CD4-positive, alpha-beta T cell treated with Interleukin-6 at 100 ng/mL for 8 hours (primary cell): ENCODE measurements at places on chromosomes 12 and 14.

DNA sequence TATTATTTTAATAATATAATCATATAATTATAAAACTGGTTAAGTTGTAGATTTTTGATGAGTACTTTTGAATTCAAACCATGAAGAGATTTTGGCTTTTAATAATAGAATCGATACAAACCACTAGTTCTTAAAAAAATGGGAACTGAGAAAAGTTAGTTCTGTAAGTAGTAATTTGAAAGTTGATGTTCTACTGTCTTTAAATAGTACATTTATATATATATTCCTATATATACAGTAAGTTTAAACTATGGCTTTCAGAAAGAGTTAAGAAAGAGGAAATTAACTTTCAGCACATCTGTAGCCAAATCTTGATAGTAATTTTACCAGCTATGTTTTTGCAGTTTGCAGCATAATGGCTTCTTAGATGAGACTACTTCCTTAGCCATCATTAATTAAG lies 7.8 kb downstream of the LRRK2 start:
- no peak for DNase-seq

GRCh38 chr12:45008211-45008610 lies 42.7 kb downstream of the DBX2 start:
- no peak for DNase-seq

DNA sequence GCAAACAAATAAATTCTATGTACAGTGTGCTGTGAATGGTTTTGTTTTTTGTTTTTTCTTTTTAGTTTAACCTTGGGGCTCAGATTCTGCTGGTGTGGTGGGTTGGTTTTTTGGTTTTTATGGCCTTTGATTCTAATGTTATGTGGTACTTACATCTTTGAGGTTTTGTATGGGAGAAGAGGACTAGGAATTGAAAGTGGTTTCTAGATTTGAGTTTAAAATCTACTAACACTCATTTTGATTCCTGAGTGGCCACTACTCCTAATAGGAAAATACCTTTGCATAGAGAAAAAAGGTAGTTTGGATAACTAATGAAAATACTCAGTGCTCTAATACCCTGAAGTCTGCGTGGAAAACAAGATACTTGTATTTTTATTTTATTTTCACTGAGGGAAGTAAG lies 137.7 kb downstream of the MON2 start:
- no peak for DNase-seq

GRCh38 chr14:56885825-56886224 lies 75.5 kb upstream of the OTX2 start:
- DNase-seq, result no peak

DNA sequence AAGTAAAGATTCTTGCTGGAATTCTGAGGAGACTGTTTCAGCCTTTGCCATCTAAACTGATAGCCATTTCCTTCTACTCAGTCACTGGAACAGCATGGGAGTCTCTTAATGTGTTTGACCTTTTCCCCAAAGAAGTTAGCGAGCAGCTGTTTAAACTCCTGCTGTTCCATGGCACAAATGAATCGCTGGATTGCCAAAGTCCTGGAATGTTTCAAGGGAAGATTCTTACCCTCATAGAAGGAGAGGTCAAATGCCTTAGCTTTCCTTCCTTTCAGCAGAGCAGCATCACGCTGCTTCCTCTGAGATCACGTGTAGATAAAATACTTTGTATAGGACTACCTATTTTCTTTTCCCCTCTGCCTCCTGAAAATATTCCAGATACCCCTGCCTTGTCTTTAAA lies 10.5 kb upstream of the NR2C1 start:
- no peak for DNase-seq

- DNase-seq, result no peak
Measured at GRCh38 chr14:33933386-33933933, 17.4 kb downstream of the EGLN3 start.

DNA sequence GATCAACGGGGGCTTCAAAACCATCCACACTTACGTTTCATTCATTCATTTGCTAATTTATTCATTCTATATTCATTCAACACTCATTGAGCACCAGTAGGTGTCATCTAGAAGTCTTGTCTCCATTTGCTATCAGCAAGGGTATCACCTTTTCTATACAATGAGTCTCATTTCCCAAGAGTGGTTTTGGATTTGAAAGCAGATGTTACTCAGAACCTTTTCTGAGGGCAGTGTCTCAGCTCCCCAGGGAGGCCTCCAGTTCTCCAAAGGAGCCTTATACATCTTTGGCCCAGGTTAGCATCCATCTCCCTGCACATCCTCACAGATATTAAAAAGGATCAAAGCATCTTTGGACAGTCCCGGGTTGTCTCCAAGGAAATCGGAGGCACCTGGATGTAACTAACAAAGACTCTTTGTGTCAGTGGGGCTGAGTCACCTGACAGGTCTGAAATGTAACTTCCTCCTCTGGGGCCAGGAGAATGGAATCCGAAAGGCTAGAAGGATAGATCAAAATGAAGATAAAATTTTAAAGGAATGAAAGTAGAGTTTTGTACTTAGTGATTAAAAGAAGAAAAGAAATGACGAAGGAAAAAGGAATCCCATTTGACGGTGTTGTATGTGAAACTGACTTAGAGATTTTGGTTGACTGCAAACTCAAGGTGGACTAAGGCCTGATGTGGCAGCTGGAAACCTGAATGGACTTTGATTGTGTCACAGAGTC lies 103.0 kb downstream of the VCPKMT start:
- no peak for DNase-seq

DNA sequence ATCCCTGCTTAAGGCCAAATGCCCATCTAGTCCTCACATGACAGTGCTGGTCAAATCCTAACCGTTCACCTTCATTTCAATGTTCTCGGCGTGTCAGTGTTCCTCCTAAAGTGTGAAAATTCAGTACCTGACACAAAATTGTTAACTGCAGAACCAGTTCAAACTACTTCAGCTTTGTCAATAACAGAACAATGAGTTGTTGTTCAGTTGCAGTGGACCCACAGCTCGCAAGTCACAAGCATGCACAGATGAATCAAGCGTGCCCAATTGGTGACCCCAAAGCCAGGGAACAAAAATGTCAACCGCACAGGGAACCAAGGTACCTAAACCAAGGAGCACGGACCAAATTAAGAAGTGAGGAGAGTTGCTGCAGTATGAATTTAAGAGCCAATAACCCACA lies 23.2 kb downstream of the NRDE2 start:
- DNase-seq, result no peak

GRCh38 chr14:86035882-86036281 lies 505.9 kb downstream of the FLRT2 start:
- no peak for DNase-seq

GRCh38 chr12:109655578-109655977 lies 58.0 kb upstream of the FAM222A start:
- no peak for DNase-seq
